ENCODE measurements at places on chromosomes 4 and X. TPM values are rescaled to one million over a fixed set of nuclear protein-coding genes. Genes with fewer than 3 reads are reported as not detected.

GRCh38 chrX:102599951-102600579 lies 750 bp downstream of the ARMCX5 start:
- no peaks in the 10 kb centered on the region for H3K27me3 ChIP-seq
- H3K27ac ChIP-seq: peak overlapping the region; percentile 56
- H3K36me3 ChIP-seq: no peaks in the 10 kb centered on the region
- DNase-seq: no peak
- H3K4me1 ChIP-seq: no peaks in the 10 kb centered on the region

DNA sequence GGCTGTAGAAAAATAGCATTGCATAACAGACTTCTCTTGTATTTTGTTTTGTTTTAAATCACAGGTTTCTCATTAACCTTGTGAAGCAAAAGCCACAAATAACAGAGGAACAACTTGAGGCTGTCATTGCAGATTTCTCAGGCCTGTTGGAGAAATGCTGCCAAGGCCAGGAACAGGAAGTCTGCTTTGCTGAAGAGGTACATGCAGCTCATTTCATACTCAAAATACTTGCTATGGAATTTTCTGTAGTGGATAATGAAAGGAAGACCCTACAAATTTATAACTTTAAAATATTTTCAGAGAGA lies 17.6 kb downstream of the AFP start:
- H3K27me3 ChIP-seq: no peaks in the 10 kb centered on the region
- no peak overlapping the region for H3K27ac ChIP-seq
- no peak overlapping the region for H3K4me3 ChIP-seq
- H3K4me1 ChIP-seq: no peaks in the 10 kb centered on the region
- no peak for DNase-seq
- H3K36me3 ChIP-seq: no peaks in the 10 kb centered on the region

DNA sequence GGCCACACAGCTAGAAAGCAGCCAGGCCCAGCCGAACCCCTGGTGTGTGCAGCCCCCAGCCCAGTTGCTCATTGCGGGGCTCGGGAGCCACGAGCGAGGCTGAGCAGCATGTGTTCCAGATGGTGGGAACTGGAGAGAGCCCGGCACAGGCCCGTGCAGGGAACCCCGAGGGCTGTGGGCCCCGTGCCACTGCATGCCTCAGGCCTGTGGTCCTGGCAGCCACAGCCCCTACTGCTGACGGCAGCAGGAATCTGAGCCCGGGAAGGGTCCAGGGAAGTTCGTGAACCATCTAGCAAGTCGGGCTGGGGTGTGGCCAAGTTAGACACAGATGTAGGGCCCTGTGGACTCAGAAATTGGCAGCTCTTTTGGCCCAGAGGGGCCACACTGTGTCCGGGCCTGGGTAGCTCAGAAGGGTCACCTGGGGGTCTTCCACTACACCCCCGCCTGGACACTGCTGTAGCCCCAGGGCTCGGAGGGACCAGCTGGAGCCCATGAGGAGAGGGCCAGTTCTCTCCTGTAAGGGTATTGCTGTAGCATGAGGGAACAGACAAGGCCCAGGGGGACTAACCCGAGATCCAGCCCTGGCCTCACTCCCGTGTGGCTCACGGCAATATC lies 12.1 kb downstream of the HTRA3 start:
- DNase-seq: no peak
- no peaks in the 10 kb centered on the region for H3K27me3 ChIP-seq
- no peak overlapping the region for H3K27ac ChIP-seq
- H3K4me1 ChIP-seq: no peaks in the 10 kb centered on the region

DNA sequence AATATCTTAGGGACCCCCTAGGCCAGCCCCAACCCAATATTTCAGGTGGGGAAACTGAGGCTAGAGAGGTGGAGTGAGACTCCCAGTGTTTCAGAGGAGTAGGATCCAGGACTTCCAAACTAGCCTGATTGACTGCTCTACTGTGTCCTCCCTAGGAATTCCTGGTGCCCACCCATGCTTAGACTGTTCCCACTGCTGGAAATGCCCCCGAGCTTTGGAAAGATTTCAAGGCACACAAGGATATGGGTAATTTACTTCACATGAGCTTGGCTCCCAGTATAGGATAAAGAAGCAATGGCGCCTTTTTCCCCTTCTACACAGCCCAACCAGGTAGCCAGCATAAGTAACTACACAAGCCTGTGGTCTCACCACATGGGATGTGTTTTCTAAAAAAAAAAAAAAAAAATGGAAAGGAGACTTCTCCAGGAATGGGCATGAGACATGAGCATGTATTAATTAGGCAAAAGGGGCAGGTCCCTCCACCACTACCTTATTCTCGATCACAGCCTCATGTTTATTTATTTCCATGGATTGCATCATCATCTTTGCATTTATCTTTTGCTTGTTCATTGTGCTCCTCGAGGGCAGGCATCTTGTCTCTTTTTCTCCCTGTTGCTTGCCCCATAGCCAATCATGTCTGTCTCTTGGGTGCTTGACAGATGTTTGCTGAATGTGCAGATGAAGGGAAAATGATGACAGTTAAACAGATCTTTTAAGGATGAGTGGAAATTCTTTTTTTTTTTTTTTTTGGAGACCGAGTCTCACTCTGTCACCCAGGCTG lies 66.7 kb downstream of the DRD5 start:
- DNase-seq: peak; percentile 93
- H3K27ac ChIP-seq: no peak overlapping the region
- no peaks in the 10 kb centered on the region for H3K27me3 ChIP-seq
- H3K4me1 ChIP-seq: peaks cover 3% of the 10 kb centered on the region

GRCh38 chr4:6873792-6874461 lies 35.7 kb upstream of the TBC1D14 start:
- DNase-seq: peak; percentile 84
- H3K36me3 ChIP-seq: peaks cover 61% of the 10 kb centered on the region
- no peak overlapping the region for H3K27ac ChIP-seq
- no peak overlapping the region for H3K4me3 ChIP-seq
- H3K4me1 ChIP-seq: no peaks in the 10 kb centered on the region

DNA sequence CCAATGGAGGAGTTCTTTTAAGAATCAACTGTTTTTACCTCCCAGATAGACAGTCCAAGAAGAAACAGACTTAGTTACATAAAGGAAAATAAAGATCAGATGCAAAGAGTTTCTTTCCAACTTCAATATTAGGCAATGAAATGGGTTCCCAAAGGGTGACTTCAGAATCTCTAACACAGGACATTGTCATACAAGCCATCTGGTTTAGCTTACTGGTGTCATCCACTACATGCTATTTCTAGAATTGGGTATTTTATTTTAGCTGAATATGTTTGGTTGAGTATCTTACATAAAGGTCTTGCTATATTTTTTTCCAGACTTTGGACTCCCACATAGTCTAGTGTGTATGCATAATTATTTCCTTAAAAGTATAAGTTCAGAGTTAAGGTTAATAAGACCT lies 162.1 kb upstream of the SLC7A11 start:
- no peak overlapping the region for H3K4me3 ChIP-seq
- no peak overlapping the region for H3K27ac ChIP-seq
- no peak for DNase-seq
- H3K4me1 ChIP-seq: no peaks in the 10 kb centered on the region

DNA sequence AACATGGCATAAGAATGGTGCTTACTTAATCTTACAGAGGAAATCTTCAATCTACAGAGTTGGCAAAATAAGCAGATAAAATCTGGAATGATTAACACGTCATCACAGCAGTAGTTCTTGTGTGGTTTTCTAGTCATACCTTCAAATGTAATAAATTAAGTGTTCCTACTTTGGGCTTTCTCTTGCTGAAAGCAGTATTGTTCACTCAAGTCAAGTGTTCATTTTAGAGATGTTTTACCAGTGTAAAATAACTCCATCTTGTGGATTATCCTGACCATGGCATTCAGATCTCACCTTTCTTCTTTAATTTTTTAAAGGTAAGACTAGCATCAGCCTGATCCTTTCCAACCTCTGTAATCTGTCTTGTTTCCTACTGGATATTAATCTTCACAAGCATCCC lies 72.9 kb downstream of the ADAMTS3 start:
- no peaks in the 10 kb centered on the region for H3K36me3 ChIP-seq
- H3K4me3 ChIP-seq: no peak overlapping the region
- no peak for DNase-seq
- H3K27me3 ChIP-seq: no peaks in the 10 kb centered on the region

DNA sequence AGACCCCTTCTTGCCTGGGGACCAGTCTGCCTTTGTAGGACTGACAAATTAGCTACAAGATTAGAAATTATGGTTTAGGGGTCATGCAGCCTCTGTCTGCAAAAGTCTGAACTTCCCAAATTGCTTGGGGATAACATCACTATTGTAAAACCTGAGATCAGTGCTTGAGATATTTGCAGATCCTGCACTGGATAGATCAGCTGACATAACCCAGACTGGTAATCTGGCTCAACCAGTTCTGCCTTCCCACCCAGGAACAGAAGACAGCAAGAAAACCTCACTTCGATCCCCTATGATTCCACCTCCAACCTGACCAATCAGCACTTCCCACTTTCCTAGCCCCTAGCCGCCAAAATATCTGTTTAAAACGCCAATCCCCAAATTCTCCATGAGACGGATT lies 202.8 kb upstream of the DIAPH2 start:
- H3K36me3 ChIP-seq: no peaks in the 10 kb centered on the region
- no peak overlapping the region for H3K27ac ChIP-seq
- no peak for DNase-seq
- no peak overlapping the region for H3K4me3 ChIP-seq

DNA sequence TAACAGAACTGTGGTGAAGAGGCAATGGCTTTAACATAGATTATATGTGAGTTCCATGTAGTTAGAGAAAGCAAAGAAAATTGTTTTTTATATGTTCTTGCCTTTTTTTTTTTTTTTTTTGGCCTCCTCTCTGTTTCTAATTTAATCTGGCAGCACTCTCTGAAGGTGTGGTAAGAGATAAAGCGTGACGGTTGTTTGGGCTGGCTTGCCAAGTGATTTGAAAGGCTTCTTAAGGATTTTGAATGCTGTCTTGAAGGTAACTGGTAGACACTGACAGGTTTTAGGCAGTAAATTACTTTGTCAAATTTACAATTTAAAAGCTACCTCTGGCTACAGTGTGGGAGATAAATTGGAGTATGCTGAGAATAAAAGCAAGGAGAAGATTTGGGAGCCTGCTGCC lies 269.3 kb upstream of the HS3ST1 start:
- no peak for DNase-seq
- no peaks in the 10 kb centered on the region for H3K4me1 ChIP-seq
- no peaks in the 10 kb centered on the region for H3K36me3 ChIP-seq
- H3K27me3 ChIP-seq: no peaks in the 10 kb centered on the region
- H3K4me3 ChIP-seq: no peak overlapping the region

GRCh38 chr4:40186665-40187014 lies 10.2 kb upstream of the RHOH start:
- H3K27ac ChIP-seq: no peak overlapping the region
- DNase-seq: no peak
- no peaks in the 10 kb centered on the region for H3K27me3 ChIP-seq
- H3K36me3 ChIP-seq: no peaks in the 10 kb centered on the region
- H3K4me1 ChIP-seq: no peaks in the 10 kb centered on the region

- DNase-seq: no peak
- H3K4me1 ChIP-seq: no peaks in the 10 kb centered on the region
- no peak overlapping the region for H3K27ac ChIP-seq
- H3K27me3 ChIP-seq: peaks cover 2% of the 10 kb centered on the region
Observed at GRCh38 chrX:9352243-9352642, 112.6 kb upstream of the TBL1X start.

DNA sequence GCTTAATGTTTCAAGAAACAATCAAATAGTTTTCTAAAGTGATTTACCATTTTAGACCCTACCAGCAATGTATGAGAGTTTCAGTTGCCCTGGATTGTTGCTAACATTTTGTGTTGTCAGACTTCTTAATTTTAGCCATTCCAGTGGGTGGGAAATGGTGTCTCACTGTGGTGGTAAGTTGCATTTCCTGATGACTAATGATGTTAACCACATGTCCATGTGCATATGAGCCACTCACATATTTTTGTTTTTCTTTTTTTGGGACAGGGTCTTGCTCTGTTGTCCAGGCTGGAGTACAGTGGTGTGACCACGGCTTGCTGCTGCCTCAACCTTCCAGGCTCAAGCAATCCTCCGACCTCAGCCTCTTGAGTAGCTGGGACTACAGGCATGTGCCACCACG lies 48.3 kb downstream of the MED28 start:
- H3K4me3 ChIP-seq: no peak overlapping the region
- H3K27me3 ChIP-seq: no peaks in the 10 kb centered on the region
- H3K27ac ChIP-seq: no peak overlapping the region
- peaks cover 2% of the 10 kb centered on the region for H3K4me1 ChIP-seq
- no peaks in the 10 kb centered on the region for H3K36me3 ChIP-seq

DNA sequence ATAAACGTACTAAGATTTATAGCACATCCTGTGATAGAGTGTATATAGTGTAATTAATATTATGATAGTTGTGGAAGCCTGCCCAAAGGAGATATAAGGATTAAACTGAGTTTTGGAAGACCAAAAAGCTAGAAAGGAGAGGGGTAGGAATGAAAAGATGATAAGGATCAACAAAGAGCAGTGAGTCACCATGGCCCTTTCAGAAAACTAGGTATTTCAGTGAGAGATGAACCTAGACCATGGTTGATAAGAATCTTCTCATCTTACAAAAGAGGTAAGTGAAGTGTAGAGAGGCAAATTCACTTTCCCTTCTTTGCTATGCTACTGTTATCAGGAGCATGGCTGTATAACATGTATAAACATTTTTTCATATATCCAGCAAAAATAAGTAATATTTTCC lies 133.8 kb upstream of the PLAC1 start:
- no peak overlapping the region for H3K27ac ChIP-seq
- DNase-seq: no peak
- H3K36me3 ChIP-seq: no peaks in the 10 kb centered on the region

- H3K4me3 ChIP-seq: no peak overlapping the region
- no peaks in the 10 kb centered on the region for H3K36me3 ChIP-seq
Observed at GRCh38 chr4:40395166-40395900, 60.2 kb downstream of the CHRNA9 start.

- DNase-seq: no peak
- no peaks in the 10 kb centered on the region for H3K4me1 ChIP-seq
- no peak overlapping the region for H3K27ac ChIP-seq
- no peaks in the 10 kb centered on the region for H3K27me3 ChIP-seq
- no peaks in the 10 kb centered on the region for H3K36me3 ChIP-seq
- no peak overlapping the region for H3K4me3 ChIP-seq
Observed at GRCh38 chrX:108456971-108457477, 17.4 kb downstream of the COL4A5 start.

Gene EFHC2
- total RNA-seq: 6.4 TPM

Gene DCAF4L1
- 0.16 TPM for total RNA-seq

Gene POF1B
- 13.1 TPM for total RNA-seq

Gene TMSB15A
- total RNA-seq: not detected

Gene CSN3
- total RNA-seq: not detected

Gene GRSF1
- total RNA-seq: 56.6 TPM
